ENCODE measurements at places on chromosomes 11 and 22.

DNA sequence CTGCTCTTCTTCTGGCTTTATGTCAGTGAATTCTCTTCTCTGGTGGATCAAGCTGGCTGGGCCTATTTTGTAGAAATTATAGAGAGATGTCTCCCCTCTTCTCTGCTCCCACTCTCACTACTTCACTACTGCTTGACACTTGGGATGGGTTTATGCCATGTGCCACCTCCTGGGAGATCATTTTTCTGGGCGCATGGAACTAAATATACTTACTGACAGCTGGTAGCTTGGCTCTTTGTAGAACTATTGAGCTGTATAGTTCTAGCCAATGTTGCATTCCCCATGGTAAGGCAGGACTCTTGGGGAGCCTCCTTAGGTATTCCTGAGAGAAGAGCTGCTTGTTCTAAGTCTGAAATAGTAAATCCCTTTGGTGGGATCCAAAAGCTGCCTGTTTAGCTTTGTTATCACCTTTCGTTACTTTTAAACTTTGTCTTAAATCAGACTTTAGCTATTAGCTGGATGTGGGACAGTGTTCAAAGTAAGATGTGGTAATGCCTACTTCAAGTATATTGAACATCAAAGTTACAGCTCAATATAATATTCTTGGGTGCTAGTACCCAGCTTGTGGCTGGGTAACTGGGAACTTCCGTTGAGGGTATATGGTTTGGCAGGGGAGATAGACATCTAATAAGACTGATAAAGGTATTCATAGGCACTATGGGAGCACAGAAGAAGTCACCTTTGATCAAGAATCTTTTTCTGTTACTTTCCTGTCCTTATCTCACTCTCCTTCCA lies 87.5 kb upstream of the RRM1 start:
- DNase-seq = no peak

GRCh38 chr11:47280860-47281259 lies 10.9 kb downstream of the MADD start:
- DNase-seq = no peak

GRCh38 chr22:27766679-27767078 lies 34.9 kb downstream of the MN1 start:
- DNase-seq = no peak

DNA sequence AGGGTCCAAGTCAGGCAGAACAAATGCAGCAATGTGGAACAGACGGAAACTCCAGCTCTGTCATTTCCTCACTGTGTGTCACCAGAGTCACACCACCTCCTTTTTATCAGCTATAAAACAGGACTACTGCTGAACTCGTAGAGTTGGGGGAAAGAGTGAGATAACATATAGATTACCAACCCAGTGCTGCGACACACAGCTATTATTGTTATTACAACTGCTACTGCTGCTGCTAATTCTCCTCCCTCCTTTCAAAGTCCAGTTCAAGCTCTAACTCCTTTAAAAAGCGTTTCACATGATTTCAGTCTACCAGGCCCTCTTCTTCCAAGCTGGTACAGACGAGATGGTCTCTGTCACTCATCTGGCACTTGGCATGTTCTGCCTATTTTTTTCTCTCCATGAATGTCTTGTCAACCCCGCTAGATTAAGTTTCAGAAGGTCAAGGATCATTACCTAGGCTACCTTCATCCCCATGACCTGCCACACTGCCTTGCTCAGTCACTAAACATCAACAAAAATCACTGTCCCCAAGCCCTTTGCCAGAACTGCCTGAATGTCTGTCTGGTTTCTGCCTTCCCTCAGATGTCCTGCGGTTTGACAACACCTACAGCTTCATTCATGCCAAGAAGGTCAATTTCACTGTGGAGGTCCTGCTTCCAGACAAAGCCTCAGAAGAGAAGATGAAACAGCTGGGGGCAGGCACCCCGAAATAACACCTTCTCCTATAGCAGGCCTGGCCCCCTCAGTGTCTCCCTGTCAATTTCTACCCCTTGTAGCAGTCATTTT lies 3.7 kb upstream of the MTFP1 start:
- no peak for DNase-seq

- DNase-seq = no peak
Measured at GRCh38 chr11:30333405-30333804, 10.5 kb downstream of the ARL14EP start.

- DNase-seq = no peak
Measured at GRCh38 chr22:42074132-42074811, at the start of gene PHETA2. PHETA2 (plus strand) TSS chr22:42074248; CDS start chr22:42077294, 3,046 bp downstream.

- DNase-seq = no peak
Measured at GRCh38 chr22:23831261-23831660, 7.5 kb downstream of the DERL3 start.

DNA sequence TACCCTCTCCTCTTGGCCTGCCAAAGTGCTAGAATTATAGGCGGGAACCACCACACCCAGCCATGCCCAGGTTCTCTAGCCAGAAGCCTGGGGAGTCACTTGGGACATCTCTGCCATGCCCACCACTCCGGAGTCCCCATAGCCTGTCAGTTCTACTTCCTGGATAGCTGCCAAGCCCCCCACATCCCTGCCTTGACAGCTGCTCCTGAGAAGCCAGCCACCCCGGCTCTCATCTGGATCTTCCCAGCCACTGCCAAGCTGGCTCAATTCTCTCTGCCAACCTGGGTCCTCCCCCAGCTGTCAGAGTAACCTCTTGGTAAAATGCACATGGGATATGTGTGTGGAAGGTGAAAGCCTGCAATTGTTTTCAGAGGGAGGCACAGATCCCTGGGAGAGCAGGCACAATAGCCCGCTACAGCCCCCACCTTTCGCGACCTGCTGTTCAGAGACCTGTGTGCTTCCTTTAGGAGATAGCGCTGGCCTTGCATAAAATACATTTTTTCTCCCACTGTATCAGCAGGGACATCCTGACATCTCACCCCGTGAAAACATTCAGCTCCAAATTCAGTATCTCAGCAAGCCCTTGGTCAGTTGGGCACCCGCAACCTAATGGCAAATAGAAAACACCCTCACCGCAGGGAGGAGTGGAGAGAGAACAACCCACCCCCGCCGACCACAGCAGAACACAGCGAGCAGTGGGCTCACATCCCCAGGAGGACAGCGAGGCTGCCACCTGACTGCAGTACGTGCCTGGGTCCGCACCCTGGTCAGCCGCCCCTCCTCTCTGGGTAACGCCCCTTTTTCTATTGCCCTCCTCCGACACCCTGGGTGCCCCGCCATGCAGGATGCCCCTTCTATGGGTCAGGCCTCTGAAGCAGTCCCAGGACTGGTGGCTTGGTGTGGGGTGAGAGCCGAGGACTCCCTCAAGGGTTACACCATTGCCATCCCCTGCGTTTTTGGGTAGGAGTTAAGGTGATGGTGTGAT lies 1342.2 kb downstream of the BRD1 start:
- no peak for DNase-seq

DNA sequence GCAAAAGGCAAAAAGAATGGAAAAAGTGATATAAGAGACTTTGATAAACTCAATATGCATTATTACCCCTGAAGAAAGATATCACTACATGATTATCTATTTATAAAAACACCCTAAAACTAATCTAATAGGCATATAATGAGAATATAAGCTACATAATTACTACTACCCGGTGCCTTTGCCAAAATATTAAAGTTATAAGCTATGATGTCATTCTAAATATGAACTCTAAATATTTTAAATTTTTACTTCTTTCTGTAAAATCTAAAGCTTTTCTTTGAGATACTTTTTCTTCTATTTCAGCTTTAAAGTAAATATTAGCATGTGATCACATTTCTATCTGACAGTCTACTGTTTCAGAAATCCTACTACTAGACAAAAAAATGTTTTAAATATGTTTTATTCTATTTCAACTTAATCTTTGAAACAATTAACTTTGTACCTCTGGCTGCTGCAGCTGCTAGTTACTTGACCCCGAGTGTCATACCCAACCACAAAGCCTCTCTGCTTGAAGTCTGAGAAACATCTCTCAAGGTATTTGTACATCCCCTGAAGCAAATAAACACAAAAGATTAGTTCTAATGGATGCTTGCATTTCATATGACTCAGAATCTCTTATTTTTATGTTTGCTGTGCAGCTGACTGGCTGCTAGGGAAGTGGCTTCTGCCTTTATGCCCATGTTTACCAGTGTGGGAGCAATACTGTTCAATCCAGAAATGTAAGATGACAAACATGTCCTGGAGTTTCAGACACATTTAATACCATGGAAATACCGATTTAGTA lies 26.8 kb downstream of the PGM2L1 start:
- no peak for DNase-seq

DNA sequence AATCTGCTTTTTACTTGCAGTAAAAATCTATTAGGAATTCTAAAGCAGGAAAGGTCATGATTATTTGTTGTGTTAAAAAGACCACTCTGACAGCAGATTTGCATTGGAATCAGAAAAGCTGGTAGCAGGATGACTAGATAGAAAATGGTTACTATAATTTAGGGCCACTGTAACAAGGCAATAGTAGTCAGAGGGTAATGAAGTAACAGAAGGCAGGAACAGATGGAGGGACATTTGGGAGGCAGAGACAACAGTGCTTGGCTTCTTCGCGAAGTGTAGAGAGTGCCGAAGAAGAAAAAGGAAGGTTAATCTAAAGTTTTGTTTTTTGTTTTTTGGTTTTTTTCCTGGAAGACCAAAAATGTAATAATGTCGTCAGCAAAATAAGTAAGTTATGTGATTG lies 129.8 kb upstream of the SLC5A12 start:
- DNase-seq = no peak

DNA sequence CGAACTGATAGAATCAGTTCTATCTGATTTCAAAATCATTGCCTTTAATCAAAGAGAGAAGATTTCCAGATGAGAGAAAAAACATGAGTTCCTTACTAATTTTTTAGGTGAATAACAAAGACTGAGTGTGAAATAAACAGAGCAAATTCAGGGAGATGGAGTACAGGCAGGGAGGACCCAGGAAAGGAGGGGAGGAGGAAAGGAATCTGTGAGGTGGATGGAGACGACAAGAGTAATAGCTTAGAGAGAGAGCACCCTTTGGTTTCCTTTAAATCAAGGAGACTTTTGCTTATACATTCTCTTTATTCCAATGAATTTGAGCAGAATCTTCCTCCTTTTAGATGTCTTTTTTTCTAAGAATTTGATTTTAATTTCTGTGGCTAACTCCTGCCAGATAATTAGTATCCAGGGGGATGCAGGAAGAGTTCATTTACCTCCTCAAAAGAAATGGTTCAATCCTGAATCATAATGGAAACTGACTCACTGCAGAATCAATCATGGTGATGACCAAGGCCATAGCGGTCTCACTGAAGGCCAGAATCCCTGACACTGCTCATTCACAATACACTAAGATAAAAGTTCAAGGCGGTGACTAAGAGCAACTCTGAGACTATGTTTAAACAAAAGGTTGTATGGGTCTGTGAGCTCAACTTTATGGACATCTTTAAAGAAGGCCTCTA lies 234.0 kb upstream of the ZC3H12C start:
- DNase-seq = no peak

DNA sequence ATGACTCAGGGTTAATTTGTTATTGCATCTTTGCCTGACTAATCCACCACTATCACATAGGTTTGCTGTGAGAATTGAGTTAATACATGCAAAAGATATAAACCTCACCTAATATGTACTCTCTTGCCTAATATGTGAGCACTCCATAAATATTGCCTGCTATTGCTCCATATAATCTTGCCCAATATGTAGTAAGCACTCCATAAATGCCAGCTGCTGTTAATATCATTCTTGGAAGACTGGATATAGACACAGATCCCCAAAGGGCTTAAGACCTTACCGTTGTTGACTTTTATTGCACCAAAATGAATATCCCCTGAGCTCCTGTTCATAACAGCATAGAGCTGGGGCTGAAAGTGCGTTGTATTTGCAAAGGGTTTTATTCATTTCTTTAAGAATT lies 27.0 kb upstream of the LRRC55 start:
- no peak for DNase-seq

DNA sequence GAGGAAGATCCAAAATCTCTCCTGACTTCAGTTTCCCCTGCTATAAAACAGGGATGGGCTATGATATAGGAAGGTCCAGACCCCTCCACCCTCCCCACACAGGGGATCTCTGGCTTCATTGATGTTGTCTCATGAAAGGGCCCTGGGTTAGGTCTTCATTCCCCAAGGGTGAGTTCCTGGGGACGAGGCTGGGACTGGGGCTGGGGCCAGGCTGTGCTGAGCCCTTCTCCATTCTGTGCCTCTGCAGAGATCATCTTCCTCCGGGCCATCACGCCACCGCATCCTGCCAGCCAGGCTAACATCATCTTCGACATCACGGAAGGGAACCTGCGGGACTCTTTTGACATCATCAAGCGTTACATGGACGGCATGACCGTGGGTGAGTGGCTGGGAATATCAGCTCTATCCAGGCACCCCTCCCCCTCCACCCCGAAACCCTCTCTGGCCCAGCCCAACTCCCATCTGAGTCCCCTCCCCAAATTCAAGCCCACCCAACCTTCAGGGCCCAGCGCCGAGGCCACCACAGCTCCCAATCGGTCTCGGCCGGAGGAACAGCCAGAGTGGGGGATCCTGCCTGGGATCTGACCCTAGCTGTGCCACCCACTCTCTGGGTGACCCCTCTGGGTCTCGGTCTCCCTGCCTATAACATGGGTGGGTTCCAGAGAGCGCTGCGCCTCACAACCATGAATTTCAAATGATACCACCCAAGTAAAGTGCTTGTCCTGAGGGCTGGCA lies 74.2 kb downstream of the FBLN1 start:
- DNase-seq = no peak

- no peak for DNase-seq
Measured at GRCh38 chr22:23912293-23912903, 18.2 kb downstream of the MIF start.

- DNase-seq = peak; percentile 81
Measured at GRCh38 chr22:37229805-37230672, 14.0 kb downstream of the RAC2 start.

- no peak for DNase-seq
Measured at GRCh38 chr22:46992121-46992731, 229.8 kb downstream of the TBC1D22A start.

- DNase-seq = no peak
Measured at GRCh38 chr11:80280737-80281136, 839.9 kb upstream of the TENM4 start.

- DNase-seq = no peak
Measured at GRCh38 chr11:122193457-122193856, 77.4 kb upstream of the BLID start.

GRCh38 chr11:79670882-79671281 lies 230.1 kb upstream of the TENM4 start:
- DNase-seq = no peak

Measured in stimulated activated CD8-positive, alpha-beta memory T cell treated with anti-CD3 and anti-CD28 coated beads, Interleukin-15, amount 100 ng/mL, for 1 hour (primary cell).